ENCODE measurements at places on chromosomes 16 and 17.

- no peak for DNase-seq
Measured at GRCh38 chr17:31490019-31490650, 98.7 kb downstream of the RAB11FIP4 start.

- no peak for DNase-seq
Measured at GRCh38 chr16:26212599-26212998, 520.8 kb downstream of the HS3ST4 start.

- DNase-seq, result no peak
Measured at GRCh38 chr17:81354954-81355347, 40.3 kb upstream of the BAHCC1 start.

DNA sequence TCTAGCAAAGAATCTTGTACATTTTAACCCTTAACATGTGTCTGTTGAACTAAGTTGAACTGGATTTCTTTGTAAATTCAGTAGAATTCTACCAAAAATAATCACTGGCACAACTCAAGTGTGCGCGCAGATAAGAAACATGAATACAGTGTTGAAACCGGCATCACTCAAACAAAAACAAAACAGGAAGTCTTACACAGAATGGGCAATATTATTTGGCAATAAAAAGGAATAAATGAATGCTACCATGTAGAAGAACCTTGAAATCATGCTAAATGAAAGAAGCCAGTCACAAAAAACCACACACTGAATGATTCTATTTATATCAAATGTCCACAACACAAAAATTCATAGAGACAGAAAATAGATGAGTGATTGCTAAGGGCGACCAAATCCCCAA is 102.9 kb upstream of the ZFHX3 start:
- no peak for DNase-seq

DNA sequence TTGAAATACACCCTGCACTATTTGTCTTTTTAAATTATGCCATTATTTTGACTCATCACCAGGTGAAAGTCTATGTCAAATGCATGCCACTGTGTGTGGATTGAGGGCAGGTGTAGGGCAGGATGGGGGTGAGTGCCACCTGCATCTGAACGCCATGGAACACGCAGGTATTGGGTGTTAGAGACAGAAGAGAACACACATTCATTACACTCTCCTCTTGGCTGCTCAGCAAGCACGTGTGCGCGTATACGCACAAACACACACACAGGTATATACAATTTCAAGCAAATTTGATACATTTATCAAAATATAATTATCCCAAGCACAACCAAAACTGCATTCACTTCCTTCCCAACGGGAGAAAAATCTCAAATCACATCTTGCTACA is 268.9 kb downstream of the NTN1 start:
- no peak for DNase-seq

DNA sequence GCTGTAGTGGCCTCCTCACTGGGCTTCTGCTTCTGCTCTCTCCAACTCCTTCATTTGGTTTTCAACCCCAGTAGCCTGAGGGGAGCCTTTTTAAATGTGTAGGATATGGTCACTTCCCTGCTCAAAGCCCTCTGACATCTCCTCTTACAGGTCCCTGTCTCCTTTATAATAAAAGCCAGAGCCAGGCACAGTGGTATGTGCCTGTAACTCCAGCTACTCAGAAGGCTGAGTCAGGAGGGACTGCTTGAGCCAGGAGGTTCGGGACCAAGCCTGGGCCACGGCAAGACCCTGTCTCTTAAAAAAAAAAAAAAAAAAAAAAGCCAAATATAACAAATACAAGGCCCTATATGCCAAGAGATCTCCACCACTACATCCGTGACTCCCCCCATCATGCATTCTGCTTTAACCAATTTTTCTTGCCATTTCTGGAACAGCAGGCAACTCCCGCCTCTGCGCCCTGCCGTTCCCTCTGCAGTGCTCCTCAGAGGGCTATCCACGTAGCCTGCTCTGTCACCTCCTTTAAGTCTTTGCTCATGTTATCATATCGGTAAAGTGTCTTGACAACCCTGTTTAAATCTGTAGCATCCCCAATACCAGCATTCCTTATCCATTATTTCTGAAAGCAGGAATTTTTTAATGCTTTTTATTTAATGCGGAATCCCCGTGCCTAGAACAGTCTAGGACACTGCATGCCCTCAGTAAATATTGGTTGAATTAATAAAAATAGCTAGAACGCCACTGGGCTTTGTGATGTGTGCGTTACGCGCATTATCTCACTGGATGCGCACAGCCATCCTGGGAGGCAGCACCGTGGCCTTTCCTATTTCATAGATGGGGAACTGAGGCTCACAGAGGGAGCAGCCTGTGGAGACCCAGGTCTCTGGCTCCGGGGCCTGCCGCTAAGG is 9.5 kb downstream of the ZNF771 start:
- no peak for DNase-seq

GRCh38 chr17:36132421-36132831 is 28.8 kb downstream of the CCL4 start:
- DNase-seq, result no peak

- no peak for DNase-seq
Measured at GRCh38 chr17:43772877-43773648, 5.7 kb downstream of the DUSP3 start.

GRCh38 chr16:57106767-57107166 is 14.4 kb downstream of the CPNE2 start:
- DNase-seq, result no peak

DNA sequence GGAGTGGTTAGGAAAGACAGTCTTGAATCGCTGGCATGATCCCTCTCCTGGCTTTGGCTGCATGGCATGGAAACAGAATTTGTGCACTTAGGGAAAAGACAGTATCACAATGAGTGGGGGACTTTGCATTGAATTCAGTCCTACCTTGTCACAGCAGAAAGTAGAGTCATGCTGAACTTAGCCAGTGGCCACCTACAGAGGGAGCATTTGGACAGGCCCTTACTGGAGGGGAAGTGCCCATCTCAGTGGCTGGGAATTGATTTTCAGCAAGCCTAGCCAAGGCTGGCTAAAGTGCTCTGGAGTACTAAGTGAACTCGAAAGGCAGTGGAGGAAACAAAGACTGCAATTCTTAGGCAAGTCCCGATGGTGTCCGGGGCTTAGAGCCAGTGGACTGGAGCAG is 364.3 kb upstream of the TOM1L1 start:
- no peak for DNase-seq

DNA sequence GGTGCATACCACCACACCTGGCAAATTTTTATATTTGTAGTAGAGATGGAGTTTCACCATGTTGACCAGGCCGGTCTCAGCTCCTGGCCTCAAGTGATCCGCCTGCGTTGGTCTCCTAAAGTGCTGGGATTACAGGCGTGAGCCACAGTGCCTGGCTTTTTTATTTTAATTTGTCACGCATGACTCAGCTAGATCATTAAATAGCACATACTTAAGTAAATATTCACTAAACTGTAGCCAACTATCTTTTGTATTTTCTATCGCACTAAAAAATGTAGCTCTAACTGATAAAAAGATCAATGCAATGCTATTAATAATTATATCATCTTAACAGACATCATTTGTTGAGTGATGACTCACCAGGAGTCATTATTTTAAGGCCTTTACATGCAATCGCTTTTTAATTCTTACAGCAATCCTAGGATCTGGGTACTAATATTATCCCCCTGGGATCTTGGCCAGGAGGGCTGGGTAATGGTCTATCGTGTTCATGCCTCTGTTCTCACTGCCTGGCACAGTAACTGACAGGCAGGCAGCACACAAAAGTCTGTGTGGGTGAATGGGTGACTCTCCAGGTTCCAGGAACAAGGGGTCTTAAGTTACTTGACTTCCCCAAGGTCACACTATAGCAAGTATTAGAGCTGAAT is 693.5 kb upstream of the EEF2KMT start:
- DNase-seq, result no peak

- no peak for DNase-seq
Measured at GRCh38 chr17:19978209-19978802, 678 bp upstream of the AKAP10 start.

GRCh38 chr17:80060644-80061043 is 24.2 kb downstream of the CCDC40 start:
- DNase-seq, result no peak

GRCh38 chr17:76107509-76107908 is 3.9 kb upstream of the EXOC7 start:
- no peak for DNase-seq

- DNase-seq, result no peak
Measured at GRCh38 chr16:54564841-54565240, 278.3 kb upstream of the IRX3 start.

DNA sequence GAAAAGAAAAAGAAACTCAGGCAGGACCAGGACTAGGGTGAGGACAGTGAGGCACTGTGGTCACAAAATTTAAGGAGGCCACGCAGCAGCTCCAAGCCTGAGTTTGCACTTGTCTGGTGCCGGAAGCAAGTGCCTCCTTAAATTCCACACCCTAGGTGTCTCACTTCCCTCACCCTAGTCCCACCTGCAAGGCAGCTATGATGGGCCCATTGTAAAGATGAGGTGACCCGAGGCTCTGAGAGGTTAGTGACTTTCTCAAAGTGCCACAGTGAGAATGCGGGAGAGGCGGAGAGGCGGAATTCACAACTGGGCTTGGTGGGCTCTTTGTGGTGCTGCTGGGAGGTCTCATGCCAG is 21.5 kb upstream of the EEF2K start:
- DNase-seq, result no peak

GRCh38 chr17:62675260-62675659 is 47.8 kb downstream of the MRC2 start:
- no peak for DNase-seq

GRCh38 chr16:81497690-81498089 is 53.1 kb downstream of the CMIP start:
- no peak for DNase-seq

- DNase-seq, result no peak
Measured at GRCh38 chr17:81386141-81386645, 9.1 kb upstream of the BAHCC1 start.

DNA sequence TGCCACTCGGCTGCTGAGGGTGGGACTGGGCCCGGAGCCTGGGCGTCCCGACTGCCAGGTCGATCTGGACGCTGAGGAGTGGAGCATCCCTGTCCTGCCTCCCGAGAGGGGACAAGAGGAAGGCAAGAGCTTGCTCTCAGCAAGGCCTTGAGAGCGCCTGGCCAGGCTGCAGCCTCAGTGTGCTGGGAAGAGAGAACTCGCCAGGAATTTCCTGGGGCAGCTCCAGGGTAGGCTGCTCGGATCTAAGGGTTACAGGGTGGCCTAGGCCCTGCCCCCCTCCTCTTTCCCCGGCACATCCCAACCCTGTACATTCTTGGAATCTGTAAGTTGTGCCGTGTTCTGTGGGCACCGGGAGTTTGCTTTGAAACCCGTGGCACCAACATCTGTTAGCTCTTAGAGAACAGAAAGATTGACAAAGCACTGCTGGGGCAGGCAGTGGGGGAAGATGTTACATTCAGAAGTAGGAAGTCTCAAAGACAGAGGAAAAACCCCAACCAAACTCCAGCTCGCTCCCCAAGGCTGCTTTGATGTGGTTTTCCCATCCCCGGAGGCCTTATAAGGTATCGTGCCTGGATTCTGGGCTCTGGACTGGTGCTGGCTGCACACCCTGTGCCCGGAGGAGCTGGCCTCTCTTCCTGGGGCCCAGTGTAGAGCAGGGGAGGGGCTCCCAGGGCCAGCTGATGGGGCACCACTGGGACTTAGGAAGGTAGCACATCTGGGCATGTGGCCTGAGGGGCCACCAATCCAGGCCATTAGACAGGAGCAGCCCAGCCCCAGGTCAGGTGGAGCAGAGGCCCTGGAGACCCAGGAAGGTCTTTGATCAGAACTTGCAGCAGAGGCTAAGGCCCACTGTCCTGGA is 55.2 kb downstream of the NKD1 start:
- DNase-seq, result no peak

DNA sequence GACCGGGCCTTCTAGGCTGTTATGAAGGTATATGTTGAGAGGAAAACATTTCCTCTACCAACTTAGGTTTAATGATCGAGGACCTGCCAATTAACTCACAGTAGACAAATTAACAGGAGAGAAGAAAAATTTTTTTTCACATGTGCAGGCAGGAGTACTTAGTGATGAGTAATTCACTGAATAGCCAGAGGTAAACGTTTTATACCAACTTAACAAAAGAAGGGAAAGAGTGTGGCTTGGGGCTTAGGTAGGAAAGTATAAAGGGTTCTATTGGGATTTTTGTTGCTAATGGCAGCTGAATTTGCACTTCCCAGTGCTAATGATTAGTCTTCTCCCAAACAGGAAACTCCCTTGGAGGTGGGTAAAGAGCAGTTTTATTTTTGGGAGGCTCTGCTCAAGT is 121.6 kb upstream of the HS3ST4 start:
- DNase-seq, result no peak

DNA sequence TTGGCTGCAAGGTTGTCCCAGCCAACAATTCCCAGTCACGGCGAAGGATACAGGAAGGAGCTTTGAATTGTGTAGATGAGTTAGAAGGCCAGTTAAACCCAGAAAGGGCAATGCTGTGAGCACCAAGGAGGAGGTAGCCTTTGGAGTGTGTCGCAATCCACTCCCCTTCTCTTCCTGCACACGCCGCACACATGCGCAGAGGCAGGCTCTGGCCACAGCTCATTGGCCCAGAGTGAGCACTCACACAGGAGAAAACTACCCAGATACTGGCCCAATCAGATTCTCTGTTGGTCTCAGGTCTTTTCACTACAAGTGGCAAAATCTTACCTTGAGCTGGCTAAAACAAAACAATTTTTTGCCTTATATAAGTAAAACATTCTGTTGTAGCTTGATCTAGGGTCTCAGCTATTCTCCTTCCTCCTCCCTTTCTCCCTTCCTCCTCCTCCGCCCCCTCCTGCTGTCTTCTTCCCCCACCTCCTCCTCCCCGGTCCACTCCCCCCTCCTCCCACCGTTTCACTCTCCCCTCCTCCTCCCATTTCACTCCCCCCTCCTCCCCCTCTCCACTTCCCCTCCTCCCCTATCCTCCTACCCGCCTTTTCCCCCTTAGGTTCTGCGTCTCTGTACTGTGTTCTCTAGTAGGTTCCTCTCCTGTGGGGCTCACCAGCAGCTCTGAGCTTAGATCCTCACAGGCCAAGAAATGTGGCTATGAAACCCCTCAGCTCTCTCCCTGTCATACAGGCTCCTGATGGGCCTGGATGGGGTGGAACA is 344.9 kb downstream of the CPPED1 start:
- DNase-seq, result no peak

- DNase-seq, result peak; percentile 47
Measured at GRCh38 chr17:8991514-8992285, 26.2 kb upstream of the PIK3R5 start.

GRCh38 chr16:5971106-5971505 is 873.5 kb upstream of the EEF2KMT start:
- DNase-seq, result no peak

- DNase-seq, result no peak
Measured at GRCh38 chr17:17179371-17179827, 26.7 kb downstream of the PLD6 start.

DNA sequence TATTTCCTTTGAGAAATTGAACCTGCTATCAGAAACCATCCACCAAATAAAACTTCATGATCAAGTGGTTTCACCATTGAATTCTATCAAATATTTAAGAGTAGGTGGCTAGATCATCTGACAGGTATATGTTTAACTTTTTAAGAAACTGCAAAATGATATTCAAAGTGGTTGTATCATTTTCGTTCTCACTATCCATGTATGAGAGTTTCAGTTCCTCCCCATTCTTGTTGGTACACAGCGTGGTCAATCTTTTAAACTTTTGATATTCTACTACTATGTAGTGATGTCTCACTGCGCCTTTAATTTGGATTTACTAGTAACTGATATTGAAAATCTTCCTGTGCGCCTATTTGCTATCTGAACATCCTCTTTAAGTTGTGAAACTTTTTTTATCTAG is 163.7 kb downstream of the CYB561 start:
- no peak for DNase-seq

- DNase-seq, result no peak
Measured at GRCh38 chr16:9849697-9850245, 332.5 kb downstream of the GRIN2A start.
